ENCODE measurements at places on chromosomes 1 and 21.

DNA sequence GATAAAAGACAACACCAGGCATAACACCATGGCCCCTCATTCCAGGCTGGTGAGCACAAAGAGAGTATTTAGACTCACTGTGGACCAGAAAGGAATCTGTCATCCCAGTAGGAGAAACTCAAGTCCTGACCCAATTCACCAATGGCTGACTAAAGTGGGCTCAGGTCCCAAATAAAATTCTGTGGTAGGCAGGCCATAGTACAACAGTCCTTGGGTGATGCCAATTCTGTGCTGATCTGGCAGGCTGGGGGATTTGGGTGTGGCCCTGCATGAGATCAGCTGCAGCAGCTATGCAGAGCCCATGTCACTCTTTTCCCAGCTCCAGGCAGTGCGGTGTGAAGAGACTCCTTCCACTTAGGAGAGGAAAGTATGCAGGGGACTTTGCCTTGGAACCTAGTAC, 245.1 kb downstream of the LBR start:
- DNase-seq, result no peak

DNA sequence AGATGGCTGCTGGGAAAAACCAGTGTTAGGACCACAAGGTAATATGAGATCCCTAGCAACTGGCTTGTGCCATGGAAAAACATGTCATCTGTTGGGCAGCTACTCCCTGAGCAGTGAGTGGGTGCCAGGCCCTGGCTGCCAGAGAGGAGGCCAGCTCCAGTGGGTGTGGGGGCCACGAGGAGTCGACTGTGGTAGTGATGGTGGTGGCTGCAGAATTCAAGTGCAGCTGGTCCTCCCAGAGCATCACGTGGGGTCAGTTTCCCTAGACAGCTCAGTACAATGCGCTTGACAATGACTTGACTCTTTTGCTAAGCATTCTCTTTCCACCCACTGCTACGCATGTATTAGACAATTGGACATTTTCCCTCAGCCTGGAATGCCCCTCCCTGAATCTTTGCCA, 14.5 kb upstream of the CDC42 start:
- no peak for DNase-seq

- no peak for DNase-seq
These were observed 108.0 kb downstream of the DUSP10 start for GRCh38 chr1:221633841-221634409.

GRCh38 chr1:58426918-58427317, 119.6 kb downstream of the OMA1 start:
- no peak for DNase-seq

DNA sequence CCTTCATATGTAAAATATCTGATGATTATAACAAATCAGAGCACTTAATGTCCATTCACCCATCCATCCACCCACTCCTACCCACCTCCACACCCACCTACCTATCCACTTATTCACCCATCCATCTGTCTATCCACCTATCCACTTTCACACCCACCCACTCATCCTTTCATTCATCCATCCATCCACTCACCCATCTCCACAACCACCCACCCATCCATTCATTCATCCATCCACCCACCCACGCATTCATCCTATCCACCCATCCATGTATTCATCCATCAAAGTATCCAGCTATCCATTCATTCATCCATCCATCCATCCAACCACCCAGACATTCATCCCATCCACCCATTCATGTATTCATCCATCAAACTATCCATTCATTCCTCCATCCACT, 466.1 kb downstream of the AJAP1 start:
- DNase-seq, result no peak

GRCh38 chr1:199399996-199400724, 627.4 kb upstream of the NR5A2 start:
- DNase-seq, result no peak

DNA sequence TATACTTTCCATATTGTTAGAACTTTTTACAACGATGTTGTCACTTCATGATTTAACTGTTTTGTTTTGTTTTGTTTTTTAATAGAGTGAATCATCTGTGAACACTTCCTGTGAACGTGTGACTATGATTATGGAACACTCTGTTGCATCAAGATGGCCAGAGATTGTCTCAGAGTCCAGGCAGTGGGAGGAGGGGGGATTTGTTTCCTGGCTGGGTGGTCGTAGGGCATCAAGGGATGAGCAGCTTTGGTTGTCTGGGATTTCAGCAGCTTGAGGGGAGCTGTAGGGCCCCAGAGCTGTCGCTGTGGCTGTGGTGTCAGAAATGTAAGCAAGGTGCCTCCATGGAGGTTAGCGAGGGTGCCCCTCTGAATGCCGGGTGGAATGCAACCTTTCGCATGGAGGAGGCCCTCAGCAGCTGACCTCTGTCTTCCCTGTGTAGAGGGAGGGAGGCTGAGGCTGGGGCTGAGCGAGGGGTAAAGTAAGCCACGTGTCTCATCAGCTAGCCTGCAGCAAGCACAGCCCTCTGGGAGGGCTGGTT, 21.4 kb downstream of the NEK2 start:
- DNase-seq, result no peak

GRCh38 chr21:37341254-37341960, 25.2 kb upstream of the DYRK1A start:
- DNase-seq, result no peak

GRCh38 chr1:62407398-62408009, 29.3 kb upstream of the USP1 start:
- peak; percentile 8 for DNase-seq

GRCh38 chr1:202143011-202143767, 1.3 kb downstream of the ARL8A start:
- no peak for DNase-seq

DNA sequence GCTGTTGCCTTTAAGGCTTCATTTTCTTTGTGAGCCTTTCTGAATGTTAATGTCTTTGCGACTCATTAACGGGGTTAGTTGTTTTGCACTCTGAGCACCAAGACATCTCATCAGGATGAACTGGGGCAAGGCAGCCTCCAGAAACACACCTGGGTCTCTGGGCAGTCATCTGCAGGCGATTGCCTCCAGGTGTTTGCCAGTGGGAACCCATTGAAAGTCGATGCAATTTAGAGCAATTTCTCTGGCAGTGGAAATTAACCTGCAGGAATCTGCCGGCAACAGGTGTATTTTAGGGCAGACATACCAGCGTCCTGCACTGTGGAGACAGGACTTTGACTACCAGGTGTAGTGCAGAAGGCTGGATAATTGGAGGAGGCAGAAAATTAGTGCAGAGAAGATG, 661.0 kb upstream of the PTBP2 start:
- no peak for DNase-seq

GRCh38 chr1:213066363-213066762, 15.3 kb downstream of the RPS6KC1 start:
- DNase-seq, result no peak

GRCh38 chr1:244207935-244208244, 156.8 kb downstream of the ZBTB18 start:
- DNase-seq, result no peak

DNA sequence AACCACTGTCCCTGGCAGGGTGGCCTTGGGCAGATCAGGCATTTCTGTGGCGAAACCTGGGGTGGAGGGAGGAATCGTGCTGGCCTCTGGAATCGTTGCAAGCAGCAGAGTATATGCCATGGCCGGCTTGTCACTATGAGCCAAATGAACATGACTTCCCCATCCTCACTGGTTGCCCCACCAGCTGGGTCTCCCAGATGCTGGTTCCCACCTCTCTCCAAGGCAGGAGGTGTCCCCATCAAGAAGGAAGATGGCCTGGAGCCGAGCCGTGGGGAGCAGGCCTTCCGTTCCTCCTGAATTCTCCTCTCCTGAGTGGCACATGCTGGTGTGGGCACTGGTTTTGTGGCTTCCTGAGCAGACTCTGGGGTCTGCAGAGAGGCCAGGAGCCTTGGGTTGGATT, 60.2 kb upstream of the ACTRT2 start:
- no peak for DNase-seq

GRCh38 chr1:115925467-115925866, 50.8 kb upstream of the SLC22A15 start:
- no peak for DNase-seq

DNA sequence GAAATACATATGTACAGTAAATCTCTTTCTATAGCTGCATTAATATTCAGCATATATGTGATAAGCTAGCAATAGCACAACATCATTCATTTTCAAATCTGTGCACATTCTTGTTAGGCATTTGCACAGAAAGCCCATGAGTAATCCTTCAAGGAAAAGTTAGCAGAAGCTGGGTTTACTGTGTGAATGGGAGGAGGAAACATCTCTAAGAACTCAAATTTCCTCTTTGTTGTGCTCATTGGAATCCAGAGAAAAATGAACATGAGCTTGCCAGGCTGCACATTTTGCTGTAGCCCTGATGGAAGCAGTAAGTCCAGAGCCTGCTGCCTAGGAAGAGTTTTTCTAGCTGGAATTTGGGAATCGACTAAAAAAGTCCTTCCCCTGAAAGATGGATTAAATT, 214.2 kb upstream of the FOXD3 start:
- no peak for DNase-seq

DNA sequence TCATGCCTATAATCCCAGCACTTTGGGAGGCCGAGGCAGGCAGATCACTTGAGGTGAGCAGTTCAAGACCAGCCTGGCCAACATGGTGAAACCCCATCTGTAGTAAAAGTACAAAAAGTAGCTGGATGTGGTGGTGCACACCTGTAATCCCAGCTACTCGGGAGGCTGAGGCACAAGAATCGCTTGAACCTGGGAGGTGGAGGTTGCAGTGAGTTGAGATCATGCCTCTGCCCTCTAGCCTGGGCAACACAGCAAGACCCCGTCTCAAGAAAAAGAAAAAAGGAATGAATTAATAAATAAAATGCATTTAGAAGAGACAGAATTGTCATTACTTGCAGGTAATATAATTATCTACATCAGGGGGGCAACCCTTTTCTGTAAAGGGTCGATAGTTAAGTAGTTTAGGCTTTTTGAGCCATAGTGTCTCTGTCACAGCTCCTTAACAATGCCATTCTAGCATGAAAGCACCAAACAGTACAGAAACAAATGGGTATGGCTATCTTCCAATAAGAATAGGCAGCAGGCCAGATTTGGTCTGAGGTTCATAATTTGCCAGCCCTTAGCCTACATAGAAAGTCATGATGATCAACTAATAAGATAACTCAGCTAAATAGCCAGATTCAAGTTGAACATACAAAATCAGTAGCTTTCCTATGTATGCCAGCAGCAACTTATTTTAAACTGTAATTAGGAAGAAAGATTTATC, 56.8 kb downstream of the RPRD2 start:
- no peak for DNase-seq

DNA sequence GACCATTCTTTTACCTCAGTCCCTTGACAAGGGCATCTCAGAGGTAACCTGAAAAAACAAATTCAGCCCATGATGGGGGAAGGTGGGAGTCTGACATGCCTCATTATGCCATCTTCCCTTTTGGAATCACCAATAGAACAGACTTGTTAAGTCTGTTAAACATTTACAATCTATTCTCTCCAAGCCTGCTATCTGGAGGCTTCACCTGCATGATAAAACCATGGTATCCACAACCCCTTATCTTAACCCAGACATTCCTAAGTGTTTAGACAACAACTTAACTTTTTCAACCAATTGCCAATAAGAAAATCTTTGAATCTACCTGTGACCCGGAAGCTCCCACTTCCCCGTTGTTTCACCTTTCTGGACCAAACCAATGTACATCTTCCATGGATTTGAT, 233.0 kb upstream of the CACYBP start:
- DNase-seq, result no peak

DNA sequence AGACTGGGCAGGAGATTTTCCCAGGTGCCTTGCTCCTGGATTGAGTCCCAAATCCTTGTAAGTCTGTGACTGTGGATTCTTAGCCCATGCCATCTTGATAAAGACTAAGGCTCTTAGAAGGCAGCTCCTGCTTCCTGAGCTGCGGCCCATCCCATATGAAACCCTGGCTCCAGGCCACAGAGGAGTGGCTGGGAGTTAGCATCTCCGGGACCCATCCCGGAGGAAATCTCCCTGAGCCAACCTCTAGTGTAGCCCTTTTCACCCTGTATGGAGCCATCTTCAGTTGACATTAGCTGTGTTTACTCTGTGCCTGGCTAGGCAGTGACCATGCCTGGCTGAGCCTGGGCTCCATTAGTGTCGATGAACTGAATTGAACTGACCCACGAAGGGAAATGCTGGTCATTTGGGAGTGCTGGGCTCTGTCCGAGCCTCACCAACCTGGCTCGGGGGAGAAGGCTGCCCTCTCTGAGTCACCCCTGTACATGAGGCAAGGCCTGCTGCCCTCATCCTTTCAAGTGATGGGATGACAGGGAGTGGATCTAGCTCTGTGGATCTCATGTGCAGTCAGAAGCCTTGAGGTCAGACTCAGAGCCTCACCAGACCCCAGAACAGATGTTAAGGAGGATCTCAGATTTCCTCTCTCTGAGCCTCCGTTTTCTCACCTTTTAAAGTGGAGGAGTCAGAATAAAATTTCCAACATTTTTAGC, 37.5 kb downstream of the LGR6 start:
- no peak for DNase-seq

GRCh38 chr1:95304803-95305202, 70.8 kb downstream of the RWDD3 start:
- no peak for DNase-seq

- DNase-seq, result no peak
These were observed 27.7 kb downstream of the KNCN start for GRCh38 chr1:46523496-46524353.

- no peak for DNase-seq
These were observed 286.8 kb downstream of the PTPRU start for GRCh38 chr1:29523136-29523535.

DNA sequence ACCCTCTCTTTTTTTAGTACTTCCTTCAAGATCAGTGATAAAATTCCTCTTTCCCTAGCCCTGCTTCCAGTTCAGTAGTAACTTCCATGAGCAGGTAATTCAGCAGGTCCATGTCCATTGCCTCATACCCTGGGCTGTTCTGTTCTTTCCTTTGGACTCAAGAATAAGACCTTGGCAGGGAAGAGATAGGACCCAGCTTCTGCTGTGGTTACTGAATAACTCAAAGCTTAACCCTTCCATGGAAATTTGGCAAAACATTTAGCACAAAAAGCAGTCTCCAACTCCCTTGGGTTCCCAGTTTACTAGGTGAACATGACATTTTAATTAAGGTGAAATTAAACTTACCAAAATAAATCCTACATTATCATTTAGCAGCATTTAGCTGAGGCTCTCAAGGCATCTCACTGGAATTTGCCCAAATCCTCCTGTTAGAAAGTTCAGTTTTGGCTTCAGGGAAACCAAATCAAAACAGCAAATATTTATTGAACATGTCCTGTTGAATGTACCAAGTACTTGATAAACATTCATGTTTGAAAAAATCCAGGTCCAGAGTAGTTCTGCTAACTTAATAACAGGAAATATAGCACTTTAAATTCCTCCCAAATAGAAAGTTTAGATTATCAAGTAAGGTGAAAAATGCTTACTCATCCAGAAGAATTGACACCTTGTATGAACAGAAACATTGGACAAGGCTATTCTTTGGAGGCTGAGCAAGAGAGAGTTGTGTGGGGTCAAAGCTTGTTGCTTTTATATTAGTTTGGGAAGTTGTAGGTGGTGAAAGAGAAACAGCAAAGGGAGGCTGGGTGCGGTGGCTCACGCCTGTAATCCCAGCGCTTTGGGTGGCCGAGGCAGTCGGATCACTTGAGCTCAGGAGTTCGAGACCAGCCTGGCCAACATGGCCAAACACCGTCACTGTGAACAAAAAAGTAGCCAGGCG, 8.4 kb upstream of the SERPINC1 start:
- DNase-seq, result no peak

- DNase-seq, result no peak
These were observed 60.5 kb downstream of the SYT2 start for GRCh38 chr1:202649553-202650392.

Measured in cerebellar nuclear complex (tissue), 1 donor.